ENCODE measurements at places on chromosomes 12 and 14.

DNA sequence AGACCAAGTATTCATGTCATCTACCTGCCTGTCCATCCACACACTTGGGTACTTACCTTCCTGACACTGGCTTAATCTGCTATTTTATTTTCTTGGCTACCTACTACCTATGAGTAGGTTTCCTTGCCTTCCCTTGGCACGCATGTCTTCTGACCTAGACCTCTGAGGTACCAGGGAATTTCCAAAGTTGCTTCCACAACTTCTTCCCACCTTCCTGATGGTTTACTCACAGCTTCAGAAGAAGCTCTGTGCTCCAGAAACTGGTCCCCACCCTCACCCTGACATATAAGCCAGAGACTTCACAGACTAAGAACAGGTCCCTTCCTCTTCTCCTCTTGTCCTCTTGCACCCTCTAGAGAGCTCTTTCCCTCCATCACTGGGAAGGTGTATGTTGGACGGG, 35.7 kb upstream of the DDX11 start:
- H3K4me3 ChIP-seq: no peak overlapping the region
- DNase-seq: no peak
- H3K4me1 ChIP-seq: no peaks in the 10 kb centered on the region
- H3K27ac ChIP-seq: no peak overlapping the region

GRCh38 chr12:46148327-46149078, 120.3 kb downstream of the SLC38A1 start:
- H3K4me1 ChIP-seq: peaks cover 6% of the 10 kb centered on the region
- H3K36me3 ChIP-seq: no peaks in the 10 kb centered on the region
- H3K27me3 ChIP-seq: peaks cover 11% of the 10 kb centered on the region
- no peak overlapping the region for H3K4me3 ChIP-seq
- no peak for DNase-seq

- no peak overlapping the region for H3K27ac ChIP-seq
- no peak overlapping the region for H3K4me3 ChIP-seq
- no peaks in the 10 kb centered on the region for H3K4me1 ChIP-seq
- no peak for DNase-seq
Measured at GRCh38 chr14:76067536-76067935, 82.0 kb downstream of the IFT43 start.

DNA sequence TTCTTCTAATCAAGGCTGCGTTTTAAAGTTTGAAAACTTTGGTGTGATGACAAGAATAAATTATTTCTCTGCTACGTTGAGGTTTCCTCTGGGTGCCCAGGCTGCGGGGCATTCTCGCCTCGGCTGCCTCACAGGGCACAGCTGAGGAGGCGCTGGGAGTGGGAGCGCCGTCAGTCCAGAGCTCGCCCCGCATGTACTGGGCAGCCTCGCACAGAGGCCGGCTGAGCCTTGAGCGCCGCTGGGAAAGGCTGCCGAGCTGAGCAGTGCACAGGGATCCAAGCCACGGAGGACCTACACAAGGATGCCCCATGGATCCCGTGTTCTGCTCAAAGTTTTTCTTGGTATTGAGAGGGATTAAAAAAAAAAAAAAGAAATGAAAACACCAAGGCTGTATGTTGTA, 11.6 kb downstream of the RFX4 start:
- no peaks in the 10 kb centered on the region for H3K4me1 ChIP-seq
- peaks cover 18% of the 10 kb centered on the region for H3K27me3 ChIP-seq
- no peak overlapping the region for H3K4me3 ChIP-seq
- no peaks in the 10 kb centered on the region for H3K36me3 ChIP-seq
- H3K27ac ChIP-seq: no peak overlapping the region

DNA sequence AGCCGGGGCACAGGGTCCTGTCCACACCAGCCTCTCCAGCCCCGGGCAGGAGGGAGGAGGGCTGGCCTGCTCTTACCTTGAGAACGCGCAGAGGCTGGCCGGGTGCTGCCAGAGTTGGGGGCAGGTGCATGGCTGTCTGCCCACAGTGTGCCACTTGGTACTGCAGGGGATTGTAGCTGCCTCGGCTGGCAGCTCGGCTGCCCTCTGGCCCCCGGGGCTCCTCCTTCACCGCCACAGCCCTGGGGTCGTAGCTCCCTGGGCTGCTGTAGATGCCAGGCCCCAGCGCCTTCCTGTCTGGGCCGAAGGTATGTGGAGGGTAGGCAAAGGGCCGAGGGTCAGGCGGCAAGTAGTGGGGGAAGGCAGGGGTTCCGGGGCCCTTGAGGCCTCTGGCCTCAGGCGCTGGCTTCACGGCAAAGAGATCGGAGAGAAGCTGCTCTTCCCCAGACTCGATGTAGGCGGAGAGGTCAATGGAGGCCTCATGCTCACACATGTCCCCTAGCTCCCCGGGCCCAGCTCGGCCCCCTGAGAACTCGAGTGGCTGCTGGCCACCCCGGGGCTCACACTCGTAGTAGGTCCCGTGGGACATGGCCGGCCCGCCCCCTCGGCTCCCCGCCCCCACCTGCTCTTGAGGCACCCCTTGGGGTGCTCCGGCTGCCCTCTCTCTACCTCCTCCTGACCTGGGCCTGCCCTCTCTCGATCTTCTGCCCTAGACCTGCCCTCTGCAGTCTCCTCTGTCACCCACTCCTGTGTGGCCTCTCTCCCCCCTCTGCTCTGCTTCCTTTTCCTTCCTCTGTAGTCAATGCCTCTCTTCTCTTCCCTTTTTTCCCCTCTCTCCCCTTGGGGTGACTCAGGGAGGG, at the start of gene CEBPE:
CEBPE (minus strand) TSS at position 750 of the 857 bp plus-strand sequence; CDS start at position 586, 164 bp downstream.
- peaks cover 29% of the 10 kb centered on the region for H3K4me1 ChIP-seq
- no peaks in the 10 kb centered on the region for H3K36me3 ChIP-seq
- H3K27me3 ChIP-seq: peaks cover 5% of the 10 kb centered on the region
- no peak for DNase-seq
- H3K4me3 ChIP-seq: peak within 1 kb of the TSS; percentile 39

DNA sequence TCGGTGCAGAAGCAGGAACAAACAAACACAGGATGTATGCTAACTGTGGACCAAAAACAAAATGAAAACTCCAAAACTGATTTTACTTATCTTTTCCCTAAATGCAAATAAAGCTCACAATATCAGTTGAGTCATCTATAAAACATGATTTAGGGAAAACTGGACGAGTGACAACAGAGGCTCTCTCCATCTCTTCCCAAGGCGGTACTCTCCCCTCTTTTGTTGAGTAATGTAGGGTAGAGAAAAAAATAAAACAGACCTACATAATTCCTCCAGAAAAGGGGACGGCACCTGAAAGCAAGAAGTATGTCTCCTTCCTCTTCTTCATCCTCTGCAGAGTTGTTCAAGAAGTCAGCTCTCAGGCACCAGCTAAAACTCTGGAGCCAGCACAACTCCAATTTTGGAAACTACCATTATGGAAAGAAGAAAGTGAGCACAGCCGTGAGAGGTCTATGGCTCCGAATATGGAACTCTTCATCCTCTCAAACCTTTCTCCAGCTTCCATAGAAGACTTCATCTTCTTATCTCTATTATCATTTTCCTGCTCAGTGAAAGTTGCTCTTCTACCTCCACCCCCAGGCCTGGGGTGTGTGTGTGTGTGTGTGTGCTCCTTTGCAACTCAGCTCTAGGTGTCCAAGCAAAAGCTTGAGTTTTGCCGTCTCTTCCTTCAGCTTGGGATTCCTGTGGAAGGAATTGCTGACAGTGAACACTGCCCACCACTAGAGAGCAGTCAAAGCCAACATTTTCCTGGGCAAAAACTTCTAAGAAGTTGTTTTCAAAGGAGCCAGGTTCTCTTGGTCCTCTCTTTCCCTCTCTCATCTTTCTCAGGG, 155.4 kb downstream of the DIO2 start:
- no peaks in the 10 kb centered on the region for H3K4me1 ChIP-seq
- no peak overlapping the region for H3K4me3 ChIP-seq
- H3K27me3 ChIP-seq: no peaks in the 10 kb centered on the region
- no peaks in the 10 kb centered on the region for H3K36me3 ChIP-seq

GRCh38 chr12:76410781-76411180, 62.6 kb upstream of the BBS10 start:
- H3K27me3 ChIP-seq: no peaks in the 10 kb centered on the region
- no peak for DNase-seq
- no peak overlapping the region for H3K27ac ChIP-seq
- no peaks in the 10 kb centered on the region for H3K4me1 ChIP-seq
- H3K4me3 ChIP-seq: no peak overlapping the region

DNA sequence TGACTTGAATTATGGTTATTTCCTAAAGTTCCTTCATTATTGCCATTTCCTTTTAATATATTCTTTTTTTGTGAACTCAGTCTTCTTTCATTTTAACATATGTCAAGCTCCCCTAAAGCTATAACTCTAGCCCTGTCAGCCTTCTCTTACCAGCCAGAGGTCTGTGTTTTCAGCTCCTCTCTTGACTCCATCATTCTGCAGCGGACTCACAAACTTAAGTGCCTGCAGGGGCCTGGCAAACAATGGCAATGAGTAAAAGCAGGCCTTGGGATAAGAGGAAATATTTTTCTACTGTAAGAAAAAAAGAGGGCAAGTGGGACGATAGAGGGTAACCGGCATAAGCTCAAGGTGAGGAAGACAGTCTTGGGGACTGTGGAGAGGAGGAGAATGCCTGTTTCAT, 424.5 kb upstream of the RGS6 start:
- no peak overlapping the region for H3K4me3 ChIP-seq
- peaks cover 11% of the 10 kb centered on the region for H3K36me3 ChIP-seq
- H3K27ac ChIP-seq: no peak overlapping the region
- peaks cover 10% of the 10 kb centered on the region for H3K4me1 ChIP-seq
- no peaks in the 10 kb centered on the region for H3K27me3 ChIP-seq
- no peak for DNase-seq

GRCh38 chr12:57130941-57131340, 2.7 kb downstream of the LRP1 start:
- DNase-seq: no peak
- no peaks in the 10 kb centered on the region for H3K27me3 ChIP-seq
- H3K27ac ChIP-seq: no peak overlapping the region
- H3K4me1 ChIP-seq: peaks cover 5% of the 10 kb centered on the region
- no peak overlapping the region for H3K4me3 ChIP-seq

GRCh38 chr12:88063375-88063774, 34.2 kb upstream of the C12orf50 start:
- peaks cover 6% of the 10 kb centered on the region for H3K4me1 ChIP-seq
- peaks cover 21% of the 10 kb centered on the region for H3K36me3 ChIP-seq
- H3K4me3 ChIP-seq: no peak overlapping the region

DNA sequence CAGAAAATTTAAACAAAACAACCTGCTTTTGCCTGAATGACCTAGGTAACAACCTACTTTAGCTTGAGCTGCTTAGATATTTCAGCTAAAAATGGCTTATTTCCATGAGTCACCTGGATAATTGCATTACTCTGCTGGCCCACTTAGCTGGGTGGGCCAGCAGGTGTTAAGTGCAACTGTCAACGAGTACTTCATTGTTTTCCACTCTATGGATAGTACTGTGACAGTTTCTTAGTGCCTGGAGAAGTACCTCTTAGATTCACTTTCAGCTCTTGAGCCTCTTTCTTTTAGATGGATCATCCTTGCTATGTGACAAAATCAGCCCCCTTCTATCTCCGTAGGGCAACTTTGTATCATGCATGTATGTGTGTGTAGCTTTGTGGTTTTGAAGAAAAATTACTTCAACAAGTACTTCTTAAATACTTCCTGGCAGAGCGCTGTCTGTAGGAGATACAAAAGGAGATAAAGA, 368.2 kb upstream of the ATP2B1 start:
- H3K36me3 ChIP-seq: peaks cover 5% of the 10 kb centered on the region
- H3K27me3 ChIP-seq: peaks cover 2% of the 10 kb centered on the region
- H3K4me3 ChIP-seq: no peak overlapping the region
- no peak overlapping the region for H3K27ac ChIP-seq
- no peak for DNase-seq

GRCh38 chr12:114674251-114675047, 9.5 kb downstream of the TBX3 start:
- peaks cover 20% of the 10 kb centered on the region for H3K27me3 ChIP-seq
- no peaks in the 10 kb centered on the region for H3K36me3 ChIP-seq
- no peak for DNase-seq

- no peaks in the 10 kb centered on the region for H3K36me3 ChIP-seq
- H3K4me1 ChIP-seq: no peaks in the 10 kb centered on the region
- H3K27me3 ChIP-seq: no peaks in the 10 kb centered on the region
- no peak overlapping the region for H3K4me3 ChIP-seq
- no peak overlapping the region for H3K27ac ChIP-seq
- DNase-seq: no peak
Measured at GRCh38 chr14:32341947-32342846, 13.1 kb downstream of the AKAP6 start.
